ENCODE measurements at places on chromosomes 7 and 10. TPM values are rescaled to one million over a fixed set of nuclear protein-coding genes. Genes with fewer than 3 reads are reported as not detected.

The TAS2R3 gene
- 0.96 TPM for total RNA-seq

DNA sequence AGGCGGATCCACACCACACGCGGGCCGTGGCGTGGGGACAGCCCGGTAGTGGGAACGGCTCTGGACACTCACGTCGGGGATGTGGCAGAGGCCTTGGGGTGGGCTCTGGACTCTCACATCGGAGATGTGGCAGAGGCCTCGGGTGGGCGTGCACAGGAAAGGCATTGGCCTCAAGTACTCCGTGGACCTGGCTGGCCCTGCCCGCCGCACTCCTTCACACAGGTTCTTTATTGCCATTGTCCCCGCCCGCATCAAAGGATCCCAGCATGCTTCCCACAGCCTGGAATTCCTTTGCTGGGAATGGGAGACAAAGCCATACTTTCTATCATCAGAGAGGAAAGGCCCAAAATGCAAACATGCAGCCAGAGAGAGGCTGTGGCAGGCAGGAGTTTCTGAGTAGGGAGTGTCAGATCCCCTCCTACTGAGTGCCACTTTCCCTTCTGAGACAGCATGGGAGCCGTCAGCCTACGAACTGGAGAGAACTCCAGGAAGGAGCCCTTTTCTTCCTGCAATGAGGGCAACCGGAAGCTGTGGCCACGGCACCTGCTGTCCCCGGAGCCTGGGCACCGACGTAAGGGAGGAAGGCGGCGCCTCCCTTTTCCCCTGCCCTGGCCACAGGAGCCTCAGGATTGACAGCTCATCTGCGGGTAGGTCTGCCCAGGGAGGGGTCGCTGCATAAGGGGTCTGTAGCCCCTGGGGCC is 51.5 kb downstream of the RBM17 start:
- ATAC-seq: no peak

GRCh38 chr10:104867966-104868598 is 227.0 kb downstream of the SORCS3 start:
- ATAC-seq: no peak

- ATAC-seq: no peak
Measured at GRCh38 chr10:48970654-48971053, 31.0 kb upstream of the LRRC18 start.

DNA sequence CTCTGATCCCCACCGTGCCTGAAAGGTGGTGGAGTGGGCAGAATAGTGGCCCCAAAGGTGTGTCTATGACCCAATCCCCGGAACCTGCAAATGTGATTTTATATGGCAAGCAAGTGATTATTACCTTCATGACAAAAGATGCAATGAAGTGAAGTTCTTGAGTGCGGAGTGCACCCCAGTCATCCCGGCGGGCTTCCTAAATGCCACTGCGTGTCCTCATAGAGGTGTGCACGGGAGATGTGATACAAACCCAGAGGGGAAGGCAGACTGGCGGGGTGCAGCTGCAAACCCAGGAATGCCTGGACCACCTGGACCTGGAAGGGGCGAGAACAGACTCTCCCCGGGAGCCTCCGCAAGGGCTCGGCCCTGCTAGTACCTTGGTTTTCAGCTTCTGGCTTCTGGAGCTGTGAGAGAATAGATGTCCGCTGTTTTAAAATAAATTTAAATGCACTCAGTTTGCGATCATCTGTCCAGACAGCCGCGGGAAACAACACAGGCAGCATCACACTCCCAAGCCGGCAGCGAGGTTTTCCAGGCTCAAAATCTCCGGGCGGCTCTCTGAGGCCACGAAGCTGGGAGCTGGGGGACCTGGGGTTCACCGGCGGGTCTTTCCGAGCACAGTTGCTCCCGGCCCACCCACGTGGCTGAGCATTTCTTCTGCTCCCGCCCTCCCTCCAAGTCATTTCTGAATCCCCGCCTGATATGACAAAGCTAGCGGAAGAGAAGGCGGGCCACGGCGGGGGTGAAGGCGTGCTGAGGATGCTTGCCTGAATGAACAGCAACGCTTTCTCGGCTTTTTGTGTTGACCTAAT is 50.4 kb upstream of the EBF3 start:
- ATAC-seq: no peak

DNA sequence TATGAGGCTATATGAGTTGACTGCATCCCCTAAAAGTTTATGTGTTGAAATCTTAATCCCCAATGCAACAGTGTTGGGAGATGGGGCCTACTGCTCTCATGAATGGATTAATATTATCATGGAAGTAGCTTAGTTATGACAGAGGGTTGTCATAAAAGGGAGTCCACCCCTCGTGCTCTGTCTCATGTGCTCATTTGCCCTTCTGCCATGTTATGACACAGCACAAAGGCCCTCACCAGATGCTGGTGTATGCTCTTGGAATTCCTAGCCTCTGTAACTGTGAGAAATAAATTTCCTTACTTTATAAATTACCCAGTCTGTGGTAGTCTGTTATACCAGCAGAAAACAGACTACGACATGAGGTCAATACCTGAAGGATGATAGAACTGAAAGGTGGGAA is 17.6 kb upstream of the PANK1 start:
- no peak for ATAC-seq

- ATAC-seq: no peak
Measured at GRCh38 chr7:2517026-2517425, 2.5 kb upstream of the LFNG start.

GRCh38 chr10:74117738-74118137 is 32.9 kb downstream of the AP3M1 start:
- ATAC-seq: no peak

The NYAP1 gene
- 0.16 TPM for total RNA-seq

DNA sequence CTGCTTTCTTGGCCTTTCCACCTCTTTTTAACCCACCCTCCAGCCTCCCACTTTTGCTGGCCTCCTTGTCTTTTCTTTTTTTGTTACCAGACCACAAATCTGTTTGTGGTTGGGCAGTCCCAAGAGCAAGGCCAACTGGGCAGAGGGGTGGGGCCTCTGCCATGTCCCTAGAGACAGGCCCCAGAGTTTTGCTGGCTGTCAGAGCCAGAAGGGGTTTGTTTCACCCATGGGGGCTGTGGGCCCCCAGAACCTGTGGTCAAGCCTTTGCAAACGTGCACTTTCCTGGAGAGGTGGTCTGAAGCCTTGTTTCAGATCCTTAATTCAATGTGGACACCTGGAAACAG is 10.3 kb downstream of the ZMIZ1 start:
- ATAC-seq: no peak

The SYT15B gene
- 0.88 TPM for total RNA-seq

The NACAD gene
- 0.20 TPM for total RNA-seq

DNA sequence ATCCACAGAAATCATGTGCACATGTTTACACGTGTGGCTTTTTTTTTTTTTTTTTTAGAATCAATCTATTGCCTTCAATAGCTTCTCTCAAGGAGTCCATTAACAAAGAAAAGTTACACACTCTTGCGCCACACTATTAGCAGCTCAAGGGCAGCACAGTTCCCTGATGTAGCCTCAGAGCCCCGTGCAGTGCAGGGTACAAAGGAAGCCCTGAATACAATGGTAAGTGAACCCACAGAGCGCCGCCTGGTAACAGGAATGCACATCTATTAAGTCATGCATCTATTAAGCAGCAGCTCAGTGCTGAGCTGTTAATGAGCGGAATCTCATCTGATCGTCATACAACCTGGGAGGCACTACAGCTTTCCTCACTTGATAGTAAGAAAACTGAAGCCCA is 113.7 kb upstream of the PDLIM1 start:
- ATAC-seq: no peak

DNA sequence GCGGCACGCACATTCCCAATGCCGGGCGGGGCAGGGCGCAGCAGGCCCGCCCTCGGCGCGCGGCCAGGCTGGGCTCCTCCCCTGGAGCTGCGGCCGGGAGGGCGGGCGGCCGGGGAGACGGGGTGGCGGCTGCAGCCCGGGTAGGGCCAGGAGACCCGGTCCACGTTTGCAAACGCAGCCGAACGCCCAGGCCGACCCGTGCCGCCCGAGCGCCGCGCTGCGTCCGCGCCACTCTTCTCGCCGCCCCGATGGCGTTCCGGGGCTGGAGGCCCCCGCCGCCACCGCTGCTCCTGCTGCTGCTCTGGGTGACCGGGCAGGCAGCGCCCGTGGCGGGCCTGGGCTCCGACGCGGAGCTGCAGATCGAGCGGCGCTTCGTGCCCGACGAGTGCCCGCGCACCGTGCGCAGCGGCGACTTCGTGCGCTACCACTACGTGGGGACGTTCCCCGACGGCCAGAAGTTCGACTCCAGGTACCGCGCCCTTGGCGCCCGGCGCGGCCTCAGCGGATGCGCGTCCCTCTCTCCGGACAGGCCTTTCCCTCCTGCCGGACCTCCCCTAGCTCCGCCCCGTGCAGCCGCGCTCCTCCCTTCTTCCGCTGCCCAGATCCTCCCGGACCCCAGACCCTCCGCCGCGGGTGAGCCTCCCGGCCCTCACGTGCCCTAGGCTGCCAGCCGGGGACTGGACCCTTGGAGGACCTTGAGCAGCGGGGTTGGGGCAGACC is at the start of gene FKBP9:
FKBP9 (plus strand) TSS at position 115 of the 720 bp plus-strand sequence; CDS start at position 249, 134 bp downstream.
- ATAC-seq: peak; percentile 97

- ATAC-seq: no peak
Measured at GRCh38 chr7:1400371-1400770, 58.9 kb downstream of the MICALL2 start.

The BAMBI gene
- total RNA-seq: 6.5 TPM

GRCh38 chr10:104100795-104101194 is 15.1 kb upstream of the COL17A1 start:
- no peak for ATAC-seq

- ATAC-seq: peak; percentile 75
Measured at GRCh38 chr7:70693686-70694433, 438.1 kb upstream of the GALNT17 start.

GRCh38 chr10:73768881-73769280 is 13.0 kb upstream of the CHCHD1 start:
- no peak for ATAC-seq

GRCh38 chr7:152866791-152867501 is 107.4 kb downstream of the ACTR3B start:
- no peak for ATAC-seq

DNA sequence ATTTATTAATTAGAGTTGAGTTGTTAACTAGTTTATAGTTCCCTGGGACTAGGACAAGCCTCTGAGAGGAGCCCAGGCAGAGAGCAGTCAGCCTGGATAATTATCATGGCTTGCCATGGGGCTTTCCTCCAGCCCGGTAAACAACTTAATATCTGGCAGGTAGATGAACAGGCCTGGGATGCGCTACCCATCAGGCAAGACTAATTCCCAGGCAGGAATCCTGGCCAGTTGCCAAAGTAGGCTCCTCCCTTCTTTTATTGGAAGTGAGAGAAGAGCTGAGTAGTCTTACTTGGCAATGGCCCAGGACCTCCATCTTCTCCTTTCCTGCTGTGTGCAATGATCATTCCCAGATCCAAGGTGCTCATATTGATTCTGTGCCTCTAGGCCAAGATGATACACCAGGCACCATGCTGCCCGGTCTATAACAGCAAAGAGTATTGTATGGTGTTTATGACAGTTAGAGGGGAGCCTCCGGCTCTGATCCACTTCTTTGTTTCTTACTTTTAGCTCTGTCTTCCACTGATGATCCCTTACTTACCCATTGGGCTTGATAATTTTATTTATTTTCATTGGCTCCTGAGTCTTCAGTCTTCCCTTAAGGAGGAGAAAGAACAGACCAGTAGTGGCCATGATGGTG is 408.7 kb downstream of the REEP3 start:
- no peak for ATAC-seq

The RAB11FIP2 gene
- total RNA-seq: 6.2 TPM

DNA sequence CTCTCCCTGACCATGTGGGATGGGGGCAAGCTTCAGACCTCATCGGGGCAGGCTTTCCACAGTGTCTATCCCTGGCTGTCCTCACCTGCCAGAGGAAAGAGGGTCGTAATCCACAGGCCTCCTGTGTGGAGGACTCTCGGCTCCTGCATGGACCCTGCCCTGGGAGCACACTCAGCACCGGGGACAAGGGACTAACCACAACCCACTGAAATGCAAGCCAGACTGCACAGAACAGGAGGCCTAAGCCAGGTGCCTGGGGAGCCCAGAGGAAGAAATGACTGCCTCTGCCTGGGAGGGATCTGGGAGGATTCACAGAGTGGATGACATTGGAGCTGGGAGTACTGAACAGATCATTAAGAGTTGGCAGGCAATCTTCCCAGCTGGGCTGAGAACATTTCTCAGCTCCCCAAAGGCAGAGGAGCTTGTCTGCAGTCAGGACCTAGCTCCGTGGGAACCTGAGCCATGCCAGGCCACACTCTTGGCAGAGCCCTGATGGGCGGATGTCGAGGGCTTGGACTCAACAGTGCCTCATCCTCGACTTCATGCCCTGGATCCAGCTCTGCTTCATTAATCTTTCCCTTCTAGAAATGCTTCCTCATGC is 213.4 kb downstream of the USP6NL start:
- no peak for ATAC-seq

Measured in esophagus mucosa (tissue), 1 donor.